ENCODE measurements at places on chromosomes 3 and 15.

GRCh38 chr3:132488151-132488550 is 70.8 kb downstream of the DNAJC13 start:
- DNase-seq = no peak

GRCh38 chr15:73928241-73928579 is 1.9 kb downstream of the LOXL1 start:
- no peak for DNase-seq

GRCh38 chr3:4743371-4743770 is 235.9 kb upstream of the BHLHE40 start:
- no peak for DNase-seq

- no peak for DNase-seq
Measured at GRCh38 chr3:34200576-34200975, 402.1 kb downstream of the PDCD6IP start.

- DNase-seq = no peak
Measured at GRCh38 chr3:127794402-127794801, 27.9 kb downstream of the MGLL start.

DNA sequence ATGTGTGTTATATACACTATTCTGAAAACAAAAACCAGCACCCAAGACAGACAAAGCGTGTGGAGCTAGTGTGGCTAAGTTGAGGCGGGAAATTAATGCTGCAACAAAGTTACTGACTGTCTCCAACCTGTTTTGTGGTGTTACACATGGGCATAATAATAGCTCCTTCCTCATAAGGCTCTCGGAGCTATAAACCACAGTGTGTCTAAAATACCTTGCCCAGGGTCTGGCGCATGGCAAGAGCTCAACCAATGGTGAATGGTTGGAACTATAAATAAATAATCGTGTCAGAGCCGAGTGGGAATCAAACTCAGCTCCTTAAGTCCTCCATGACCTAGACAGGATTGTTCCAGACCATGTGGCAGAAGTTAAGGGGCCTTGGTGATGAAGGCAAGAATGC is 35.9 kb upstream of the TFRC start:
- no peak for DNase-seq

DNA sequence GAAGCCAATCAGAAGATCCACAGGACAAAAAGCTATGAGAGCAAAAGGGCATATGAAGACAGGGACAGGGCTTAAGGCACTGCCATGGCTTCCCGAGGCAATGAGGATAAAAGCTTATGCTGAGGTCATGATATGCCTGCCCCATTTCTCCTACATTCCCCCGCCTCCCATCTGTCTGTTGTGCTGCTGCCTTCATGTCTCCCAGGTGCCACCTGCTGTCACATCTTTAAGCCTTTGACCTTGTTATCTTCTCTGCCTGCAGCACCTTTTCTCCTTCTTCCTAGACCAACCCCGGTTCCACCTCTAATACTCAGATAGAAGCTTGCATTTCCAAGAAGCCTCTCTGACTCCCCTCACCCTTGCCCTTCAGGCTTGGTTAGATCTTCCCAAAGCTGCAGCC is 213.8 kb downstream of the ARRDC4 start:
- no peak for DNase-seq

DNA sequence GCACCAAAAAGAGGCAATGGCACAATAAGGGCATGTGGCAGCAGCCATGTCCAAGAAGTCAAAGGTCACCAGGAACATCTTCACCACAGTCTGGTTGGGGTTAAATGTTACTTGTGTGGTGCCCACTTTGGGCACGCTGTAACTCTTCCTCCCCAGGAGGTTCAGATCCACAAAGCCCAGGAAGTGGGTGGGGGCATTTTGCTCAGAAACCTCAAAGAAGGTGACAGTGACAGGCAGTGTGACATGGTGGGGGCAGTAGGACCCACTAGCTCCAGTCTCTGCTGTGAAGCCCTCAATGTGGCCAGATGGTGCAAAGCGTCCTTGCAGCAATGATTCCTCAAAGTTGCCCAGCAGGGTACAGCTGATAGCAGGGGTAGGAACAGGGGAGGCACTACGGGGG is 5.8 kb downstream of the ZNF80 start:
- DNase-seq = peak; percentile 61

DNA sequence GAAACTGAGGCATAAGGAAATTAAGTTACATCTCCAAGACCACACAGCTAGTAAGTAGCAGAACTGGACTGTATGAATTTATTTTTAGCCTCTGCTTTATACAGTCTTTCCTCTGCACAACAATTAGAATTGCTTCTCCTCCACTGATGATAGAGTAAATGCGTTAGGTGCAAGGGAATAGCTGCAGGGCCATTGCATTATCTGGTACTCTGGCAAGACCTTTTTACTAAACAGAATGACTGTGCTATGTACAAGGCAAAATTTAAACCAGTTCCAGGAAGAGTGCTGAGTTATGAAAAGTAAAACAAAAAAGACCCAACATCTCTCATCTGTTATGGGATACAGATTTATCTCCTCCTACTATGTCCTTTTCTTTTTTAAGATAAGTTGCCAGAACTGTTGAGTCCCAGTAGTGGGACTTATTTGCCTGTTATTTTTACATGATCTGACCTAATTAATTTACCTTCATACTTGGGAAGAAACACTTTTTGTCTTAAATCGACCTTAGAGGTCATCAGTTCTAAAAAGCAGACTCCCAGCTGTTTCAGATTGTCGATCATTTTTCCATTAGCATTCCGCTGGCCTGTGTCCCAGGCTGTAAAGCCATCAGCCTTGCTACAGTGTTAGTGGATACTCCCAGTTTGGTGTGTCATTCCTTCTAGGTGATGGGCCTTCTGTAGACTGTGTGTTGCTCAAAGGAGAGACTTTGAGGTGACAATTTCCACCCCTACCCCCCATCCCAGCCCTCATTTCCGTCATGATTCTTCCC is 147.5 kb upstream of the NUDT16 start:
- DNase-seq = no peak

DNA sequence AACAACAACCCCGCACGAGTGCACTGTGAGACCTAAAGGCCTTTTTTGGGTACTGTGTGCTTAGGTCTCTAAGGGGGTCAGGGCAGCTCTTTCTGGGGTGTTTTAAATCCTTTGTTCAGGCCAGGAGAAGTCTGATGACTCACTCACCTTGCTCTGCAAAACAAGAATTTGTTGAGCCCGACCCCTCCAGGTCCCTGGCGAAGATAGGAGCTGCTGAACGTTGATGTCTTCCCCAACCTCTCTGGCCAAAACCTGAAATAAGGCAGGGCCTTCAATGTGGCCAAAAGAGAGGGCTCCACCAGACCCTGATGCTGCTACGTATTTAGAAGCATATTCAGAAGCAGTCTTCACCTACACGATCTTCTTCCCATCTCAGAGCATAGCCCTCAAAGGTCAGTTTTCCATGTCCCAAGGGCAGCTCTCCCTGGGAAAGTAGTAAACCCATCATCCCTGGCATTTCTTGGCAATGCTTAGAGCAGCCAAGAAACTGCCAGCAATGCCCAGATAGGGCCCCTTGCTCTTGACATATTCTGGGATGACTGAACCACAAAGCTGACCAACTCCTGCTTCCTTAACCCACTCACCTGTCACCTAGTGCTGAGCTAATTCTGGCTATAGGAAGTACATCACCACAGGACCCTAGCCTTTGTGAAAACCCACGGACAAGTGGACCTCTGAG is 27.1 kb downstream of the CCDC13 start:
- no peak for DNase-seq

DNA sequence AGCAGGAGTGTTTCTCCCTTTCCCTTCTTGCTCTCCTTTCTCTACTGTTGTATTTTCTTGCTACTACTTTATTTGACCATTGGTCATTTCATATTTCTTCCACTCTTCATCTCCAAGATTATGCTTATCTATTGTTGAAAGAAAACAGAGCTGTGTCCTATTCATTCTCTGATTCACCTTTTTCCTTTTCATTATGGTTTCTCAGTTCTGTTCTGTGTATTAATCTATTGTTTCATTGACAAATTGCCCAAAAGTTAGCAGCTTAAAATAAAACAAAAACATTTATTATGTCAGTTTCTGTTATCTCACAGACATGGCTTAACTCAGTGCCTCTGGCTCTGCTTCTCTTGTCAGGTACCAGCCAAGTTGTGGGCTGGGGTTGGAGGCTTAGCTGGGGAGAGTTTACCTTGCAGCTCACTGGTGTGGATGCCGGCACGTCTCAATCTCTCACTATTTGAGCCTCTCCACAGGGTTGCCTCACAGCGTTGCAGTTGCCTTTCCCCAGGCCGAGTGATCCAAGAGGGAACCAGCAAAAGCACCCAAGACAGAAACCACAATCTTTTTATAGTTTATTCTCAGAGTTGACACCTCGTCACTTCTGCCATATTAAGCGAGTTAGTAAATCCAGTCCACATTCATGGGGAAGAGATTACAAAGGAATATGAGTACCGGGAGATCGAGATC is 36.9 kb upstream of the FILIP1L start:
- no peak for DNase-seq

GRCh38 chr3:194271460-194272035 is 79.6 kb downstream of the CPN2 start:
- no peak for DNase-seq

DNA sequence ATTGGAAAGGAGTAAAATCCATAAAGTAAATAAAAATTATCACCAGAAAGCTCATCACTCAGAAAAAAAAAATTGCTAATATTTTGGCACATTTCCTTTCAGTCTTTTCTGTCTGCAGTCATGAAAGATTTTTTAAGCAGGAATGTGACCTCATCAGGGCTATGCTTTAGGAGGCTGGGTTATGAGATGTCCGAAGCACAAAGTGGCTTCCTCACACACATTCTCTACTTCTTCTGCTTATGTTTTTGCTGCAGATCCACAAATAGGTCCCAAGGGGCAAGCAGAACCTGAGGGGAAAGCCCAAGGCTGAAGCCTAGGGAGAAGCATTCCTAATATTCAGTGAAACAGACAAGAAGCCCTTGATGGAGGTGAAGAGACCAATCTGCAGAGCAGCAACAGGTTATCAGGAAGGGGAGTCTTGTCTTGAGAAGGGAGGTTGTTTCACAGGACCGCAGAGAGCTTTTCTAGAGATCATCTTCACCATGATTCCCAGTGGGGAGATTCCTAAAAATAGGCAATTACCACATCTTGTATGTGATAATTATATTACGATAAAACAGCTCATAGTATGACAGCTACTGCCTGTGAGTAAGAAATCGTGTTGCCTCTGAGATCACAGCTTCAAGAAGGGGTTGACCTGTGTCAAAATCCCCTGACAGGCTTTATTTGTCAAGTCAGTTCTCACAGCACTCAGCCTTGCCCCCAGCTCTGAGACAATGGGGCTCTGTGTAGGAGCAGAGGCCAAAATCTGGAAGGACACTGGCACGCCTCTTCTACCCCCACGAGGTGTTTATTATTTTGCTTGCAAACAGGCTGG is 60.5 kb downstream of the IGF2BP2 start:
- DNase-seq = no peak

DNA sequence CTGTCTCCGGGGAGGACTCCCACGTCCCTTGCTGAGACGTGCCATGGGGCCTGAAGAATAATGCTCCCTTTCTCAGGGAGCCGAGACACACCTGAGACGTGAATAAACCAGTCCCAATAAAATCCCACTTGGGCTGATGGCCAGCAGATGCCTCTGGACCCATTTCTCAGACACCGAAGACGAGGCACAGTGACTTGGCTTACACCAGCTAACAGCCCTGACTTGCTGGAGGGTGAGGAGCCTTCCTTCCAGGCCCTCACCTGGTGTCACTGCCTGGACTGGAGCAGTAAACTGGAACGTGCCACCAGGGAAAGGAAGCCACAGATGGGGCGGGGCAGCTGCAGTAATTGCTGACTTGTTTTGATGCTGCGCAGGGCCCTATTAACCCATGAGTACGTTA is 189.7 kb downstream of the PDZRN3 start:
- no peak for DNase-seq

- peak; percentile 31 for DNase-seq
Measured at GRCh38 chr3:143972155-143972504, 507 bp downstream of the DIPK2A start.

- no peak for DNase-seq
Measured at GRCh38 chr3:13500133-13500885, 20.2 kb downstream of the HDAC11 start.

DNA sequence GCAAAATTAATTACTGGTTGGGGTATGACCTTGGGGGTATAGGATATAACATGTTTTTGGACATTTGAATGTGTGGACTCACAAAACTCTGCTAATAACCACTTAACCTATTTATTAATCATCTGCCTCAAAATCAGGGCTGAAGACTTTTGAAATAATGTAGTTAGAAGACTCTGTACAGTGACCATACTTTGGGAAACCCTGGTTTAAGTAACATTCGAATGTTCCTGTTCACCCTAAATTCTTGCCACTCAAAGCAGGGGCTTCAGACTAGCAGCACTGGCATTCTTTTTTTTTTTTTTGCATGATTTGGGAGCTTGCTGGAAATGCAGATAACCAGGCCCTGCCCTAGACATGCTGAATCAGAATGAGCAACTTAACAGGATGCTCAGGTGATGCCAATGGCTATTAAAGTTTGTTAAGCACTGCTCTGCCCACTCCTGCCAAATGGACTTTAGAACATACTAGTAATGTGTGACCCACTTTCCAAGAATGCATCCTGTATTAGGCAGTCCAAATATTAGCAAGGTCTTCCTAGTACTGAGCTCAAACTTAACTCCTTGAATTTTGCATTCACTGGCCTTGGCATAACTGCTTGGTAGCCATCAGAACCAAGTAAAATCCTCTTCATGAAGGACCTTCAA is 12.7 kb upstream of the ST3GAL6 start:
- no peak for DNase-seq

DNA sequence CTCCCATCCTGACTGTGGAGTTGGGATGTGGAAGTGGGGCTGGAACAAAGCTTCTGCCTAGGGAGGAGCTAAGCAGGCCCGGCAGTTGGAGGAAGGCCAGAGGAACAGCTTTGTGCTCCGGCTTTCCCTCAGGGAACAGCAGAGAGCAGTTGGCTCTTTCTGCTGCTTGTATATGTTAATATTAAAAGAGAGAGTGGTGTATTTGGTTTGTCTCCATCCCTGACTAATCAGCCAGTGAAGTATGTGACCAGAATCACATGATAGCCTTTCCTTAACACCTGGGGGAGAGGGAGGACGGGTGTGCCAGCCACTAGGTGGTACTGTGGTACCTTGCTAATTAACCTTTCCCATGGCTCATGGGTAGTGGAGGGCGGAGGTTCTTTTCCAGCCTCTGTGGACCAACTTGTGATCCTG is 10.0 kb downstream of the EIF2B5 start:
- DNase-seq = peak; percentile 19

GRCh38 chr3:188165596-188165995 is 11.6 kb downstream of the LPP start:
- DNase-seq = no peak
